ENCODE measurements at places on chromosomes 2 and 18. TPM values are rescaled to one million over a fixed set of nuclear protein-coding genes. Genes with fewer than 3 reads are reported as not detected.

Gene CYBRD1
- 0.99 TPM for total RNA-seq

Gene RFTN2
- total RNA-seq, result not detected

Gene CDCA7
- 59.9 TPM for total RNA-seq

Gene SULT1C2
- total RNA-seq, result not detected

Gene CD8A
- 3.0 TPM for total RNA-seq

All from activated CD4-positive, alpha-beta memory T cell treated with anti-CD3 and anti-CD28 coated beads for 36 hours (primary cell).